ENCODE measurements at places on chromosomes 1 and 21.

GRCh38 chr1:77057994-77058585 lies 161.1 kb downstream of the PIGK start:
- no peak for DNase-seq

GRCh38 chr1:213163278-213163711 lies 112.3 kb downstream of the RPS6KC1 start:
- no peak for DNase-seq

DNA sequence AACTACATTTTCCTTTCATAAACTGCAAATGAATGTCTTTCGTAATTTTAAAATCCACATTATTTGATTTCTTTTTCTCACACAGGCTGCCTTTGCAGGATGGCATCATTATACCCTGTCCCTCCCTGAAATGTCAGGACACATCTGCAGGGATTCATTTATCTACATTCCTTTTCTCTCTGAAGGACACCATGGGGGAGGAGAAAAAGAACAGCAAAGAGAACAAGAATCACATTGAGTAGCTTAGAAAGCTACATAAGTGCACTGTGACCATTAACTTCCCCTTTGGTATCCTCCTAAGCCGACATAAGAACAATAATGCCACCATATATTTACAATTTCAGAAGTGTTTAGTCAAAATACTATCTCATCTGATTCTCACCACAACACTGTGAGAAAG lies 129.5 kb downstream of the PIGK start:
- DNase-seq = no peak

DNA sequence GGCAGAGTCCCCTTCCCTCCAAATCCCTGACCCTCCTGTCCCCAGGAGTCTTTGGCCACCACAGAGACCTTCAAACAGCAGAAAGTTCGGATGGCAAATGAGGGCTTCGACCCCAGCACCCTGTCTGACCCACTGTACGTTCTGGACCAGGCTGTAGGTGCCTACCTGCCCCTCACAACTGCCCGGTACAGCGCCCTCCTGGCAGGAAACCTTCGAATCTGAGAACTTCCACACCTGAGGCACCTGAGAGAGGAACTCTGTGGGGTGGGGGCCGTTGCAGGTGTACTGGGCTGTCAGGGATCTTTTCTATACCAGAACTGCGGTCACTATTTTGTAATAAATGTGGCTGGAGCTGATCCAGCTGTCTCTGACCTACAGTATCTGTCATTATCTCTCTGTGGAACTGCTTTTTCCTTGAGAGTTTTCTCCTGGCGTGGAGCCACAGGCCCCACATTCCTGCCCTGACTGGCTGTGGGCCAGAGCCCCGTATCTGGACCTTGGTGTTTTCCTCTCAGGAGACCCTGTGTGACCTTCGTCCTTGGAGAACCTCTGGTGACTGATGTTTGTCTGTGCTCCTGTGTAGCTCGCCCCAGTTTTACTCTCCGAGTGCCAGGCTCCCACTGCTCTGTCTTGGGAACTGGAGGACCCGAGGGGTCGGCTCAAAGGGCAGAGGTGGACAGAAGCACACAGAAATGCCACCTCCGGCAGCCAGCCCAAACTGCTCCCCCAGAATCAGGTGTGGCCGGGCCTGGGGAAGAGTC lies 4.8 kb downstream of the SLC27A3 start:
- DNase-seq = no peak

DNA sequence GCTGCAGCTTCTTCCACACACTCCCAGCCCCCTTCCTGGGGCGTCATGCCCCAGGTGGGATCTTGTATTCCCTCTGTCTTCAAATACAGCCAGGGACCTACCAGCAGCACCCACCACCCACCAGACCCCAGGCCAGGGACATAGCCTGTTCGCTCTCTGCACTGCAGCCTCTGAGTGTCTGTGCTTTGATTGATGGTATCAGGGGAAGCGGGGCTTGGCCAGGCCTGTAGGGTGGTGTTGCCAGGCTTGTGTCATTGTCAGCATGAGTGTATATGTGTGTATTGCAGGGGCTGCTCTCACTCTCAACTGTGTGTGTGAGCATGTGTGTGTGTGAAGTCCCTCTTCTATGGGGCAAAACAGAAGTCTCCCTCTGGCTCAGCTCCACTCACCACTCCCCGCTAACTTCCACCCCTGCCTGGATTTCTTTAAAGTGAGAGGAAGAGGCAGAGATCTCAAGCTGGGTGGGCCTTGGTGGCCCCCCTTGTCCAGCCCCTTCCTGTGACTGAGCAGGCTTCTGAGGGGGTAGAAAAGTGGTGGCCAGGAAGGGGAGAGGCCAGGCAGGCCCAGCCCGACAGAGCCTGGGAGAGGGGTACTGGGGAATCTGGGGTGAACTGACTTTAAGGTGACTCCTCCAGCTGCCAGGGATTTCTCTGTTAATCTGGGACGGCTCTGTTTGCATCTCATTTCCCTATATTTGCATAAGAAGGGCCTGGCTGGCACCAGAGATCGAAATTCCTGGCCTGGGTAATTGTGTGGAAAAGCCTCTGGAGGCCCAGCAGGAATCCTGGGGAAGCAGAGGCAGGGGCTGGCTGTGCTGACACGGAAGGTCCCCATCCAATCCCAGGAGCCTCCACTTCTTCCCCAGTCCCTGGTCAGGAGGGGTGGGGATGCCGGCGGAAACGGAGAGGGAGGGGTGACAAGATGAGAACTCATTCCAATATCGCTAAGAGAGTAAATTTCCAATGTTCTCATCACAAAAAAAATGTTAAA lies 18.6 kb upstream of the ADGRB2 start:
- no peak for DNase-seq

- no peak for DNase-seq
Measured at GRCh38 chr21:17671733-17672132, 59.0 kb upstream of the BTG3 start.

GRCh38 chr1:204416589-204417073 lies 5.0 kb upstream of the PPP1R15B start:
- no peak for DNase-seq

GRCh38 chr21:41610042-41610839 lies 102.3 kb upstream of the TMPRSS2 start:
- DNase-seq = no peak

DNA sequence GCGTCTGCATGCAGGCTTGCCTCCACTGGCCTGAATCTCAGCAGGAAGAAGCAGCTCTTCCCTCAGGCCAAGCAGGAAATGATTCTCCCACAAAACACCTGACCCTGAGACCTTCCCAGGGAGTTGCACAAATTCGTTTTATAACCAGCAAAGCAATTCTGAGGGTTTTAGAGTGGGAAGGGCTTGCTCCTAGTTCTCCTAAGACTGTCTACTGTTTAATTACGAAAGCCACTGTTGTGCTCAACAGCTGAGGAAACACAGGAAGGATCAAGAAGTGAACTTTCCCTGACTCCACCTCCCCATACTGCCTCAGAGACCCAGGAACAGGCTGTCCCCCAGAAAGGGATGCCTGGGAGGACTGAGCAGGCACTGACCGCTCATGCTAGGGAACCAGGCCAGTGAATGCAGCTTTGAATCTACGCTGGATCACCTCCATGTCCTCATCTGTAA lies 37.0 kb upstream of the PUM1 start:
- DNase-seq = no peak

All from SHP77 treated with DMSO at 0.1 percent for 48 hours (cell line).